G401 (cell line): ENCODE measurements at places on chromosomes 3 and 15.

DNA sequence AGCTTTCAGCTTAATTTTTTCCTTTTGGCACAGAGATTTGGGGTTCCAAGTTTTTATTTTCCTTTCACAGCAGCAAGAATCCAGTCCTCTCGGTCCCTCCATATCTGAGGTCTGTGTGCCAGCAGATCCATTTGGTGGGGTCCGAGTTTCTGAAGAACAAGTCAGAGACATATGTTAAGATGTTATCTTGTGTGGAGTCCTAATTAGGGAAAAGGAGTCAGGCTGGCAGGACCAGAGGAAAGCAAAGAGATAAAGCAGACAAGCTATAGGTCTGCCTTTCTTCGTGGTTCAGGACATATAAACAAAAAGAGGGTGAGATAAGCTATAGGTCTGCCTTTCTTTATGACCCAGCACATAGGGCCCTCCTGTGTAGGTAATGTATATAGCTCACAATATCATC, 54.9 kb downstream of the TMED3 start:
- DNase-seq: no peak

DNA sequence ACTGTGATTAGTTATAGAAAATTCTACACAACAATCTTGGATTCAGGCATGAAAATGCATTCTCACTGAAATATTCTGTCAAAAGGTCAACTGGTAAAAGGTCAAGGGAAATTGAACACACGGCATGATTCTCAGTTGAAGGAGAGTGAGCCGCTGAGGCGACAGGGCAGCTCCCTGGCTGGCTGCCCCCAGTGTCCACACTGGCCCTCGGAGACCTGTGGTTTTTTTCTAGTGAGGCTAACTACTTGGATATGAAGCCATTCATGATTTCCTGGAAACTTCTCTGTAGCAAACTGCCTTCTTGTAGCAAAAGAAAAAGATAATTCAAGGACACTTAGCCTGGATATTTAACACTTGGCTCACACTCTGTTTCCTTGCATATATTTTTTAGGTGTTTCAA, 37.2 kb downstream of the AADACL2 start:
- DNase-seq: no peak

- DNase-seq: no peak
Observed at GRCh38 chr3:64459711-64460110, 228.1 kb downstream of the ADAMTS9 start.

DNA sequence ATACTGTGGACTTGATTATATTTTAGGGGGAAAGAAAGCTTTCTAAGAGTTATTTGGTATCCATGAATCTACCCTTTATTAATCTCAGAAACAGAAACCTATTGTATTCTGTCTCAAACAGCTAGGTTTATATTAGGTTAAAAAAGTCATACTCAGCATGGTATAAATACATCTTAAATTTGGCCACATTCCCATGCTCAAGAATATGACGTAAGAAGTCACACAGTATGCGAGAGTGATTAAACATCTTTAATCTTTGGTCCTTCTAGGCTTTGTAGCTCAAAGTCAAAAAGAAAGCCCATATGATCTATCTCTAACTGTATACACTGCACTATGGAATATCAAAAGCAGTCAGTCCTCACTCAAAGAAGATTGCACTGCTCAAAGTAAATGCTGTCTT, 131.4 kb downstream of the EPHA3 start:
- DNase-seq: no peak

- no peak for DNase-seq
Observed at GRCh38 chr15:99863550-99864198, 130.4 kb upstream of the LYSMD4 start.

DNA sequence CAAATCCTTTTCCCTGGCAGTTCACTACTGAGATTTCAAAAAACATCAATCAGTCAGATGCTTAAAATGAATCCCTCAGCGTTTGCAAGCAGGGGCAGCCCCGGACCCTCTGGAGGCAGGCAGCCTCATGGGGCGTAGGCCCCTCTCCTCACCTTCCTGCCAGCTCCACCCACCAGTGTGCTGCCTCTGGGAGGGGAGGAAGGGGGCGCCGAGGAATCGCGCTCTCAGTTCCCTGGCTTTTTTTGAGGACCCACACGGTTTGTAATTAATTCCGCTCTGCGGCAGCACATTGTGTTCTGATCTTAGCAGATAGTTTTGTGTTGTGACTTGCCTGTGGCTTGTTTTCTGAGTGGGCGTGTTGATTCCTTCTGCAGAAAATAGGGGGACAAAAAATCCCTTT, 159.9 kb downstream of the KLF13 start:
- DNase-seq: no peak

GRCh38 chr15:49847423-49848281, 226.8 kb downstream of the DTWD1 start:
- no peak for DNase-seq
